ENCODE measurements at places on chromosomes 11 and 22.

DNA sequence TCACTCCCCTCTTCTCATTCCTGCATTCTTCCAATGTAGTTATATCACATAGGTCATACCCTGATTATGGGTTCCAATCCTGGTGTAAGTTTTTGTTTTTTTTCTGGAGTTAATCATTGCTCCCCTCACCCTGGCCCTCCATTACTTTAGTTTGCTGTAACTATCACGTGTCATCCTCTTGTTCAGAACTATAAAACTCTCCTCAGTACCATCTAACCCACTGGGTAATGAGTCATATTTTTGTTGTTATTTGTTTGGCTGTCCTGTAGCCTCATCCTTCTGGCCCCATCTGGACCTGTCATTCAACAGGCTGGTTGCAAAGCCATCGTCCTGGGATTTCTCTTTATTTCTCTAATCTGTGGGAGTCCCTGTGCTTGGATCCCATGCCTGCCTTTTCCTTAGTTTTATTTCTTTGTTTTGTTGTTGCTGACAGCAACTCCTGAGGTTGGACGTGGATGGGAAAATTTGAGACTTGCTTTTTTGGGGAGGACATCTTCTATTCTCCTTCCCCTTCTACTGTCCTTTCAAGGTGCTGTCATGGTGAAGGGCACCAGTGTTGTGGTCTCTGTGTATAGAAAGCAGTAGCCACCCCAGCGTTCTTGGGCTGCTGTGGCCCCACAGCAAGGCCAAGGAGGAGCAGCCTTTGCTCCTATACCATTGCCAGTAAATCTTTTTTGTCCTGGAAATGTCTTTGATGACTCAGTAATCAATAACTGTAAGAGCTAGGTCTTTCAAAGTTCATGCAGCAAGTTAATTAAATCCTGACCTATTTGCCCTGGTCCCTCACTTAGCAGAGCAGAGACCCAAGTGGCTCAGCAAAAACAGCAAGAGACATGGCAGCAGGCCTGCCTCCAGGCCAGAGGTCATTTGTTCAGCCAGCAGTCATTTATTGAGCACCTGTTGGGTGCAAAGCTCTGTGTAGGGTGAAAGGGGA lies 82.5 kb downstream of the C22orf31 start:
- no peak for DNase-seq

GRCh38 chr11:120652705-120653335 lies 141.3 kb downstream of the GRIK4 start:
- no peak for DNase-seq

- DNase-seq = no peak
Measured at GRCh38 chr11:21543901-21544300, 649.0 kb upstream of the ANO5 start.

DNA sequence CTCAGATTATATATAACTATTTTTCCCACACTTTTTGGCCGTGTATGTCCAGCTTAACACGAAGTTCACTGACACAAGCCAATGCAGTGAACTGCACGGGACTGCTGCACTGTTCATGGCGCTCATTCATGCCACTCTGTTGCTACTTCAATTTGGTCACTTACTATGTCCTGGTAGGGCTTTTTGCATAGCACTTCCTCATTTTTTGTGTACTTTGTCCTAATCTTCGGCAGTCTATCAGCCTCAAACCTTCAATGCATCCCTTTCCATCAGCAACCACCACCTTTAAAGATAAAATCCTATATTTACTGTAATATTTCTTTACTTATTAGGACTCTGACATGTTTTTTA lies 18.7 kb upstream of the ARHGAP32 start:
- no peak for DNase-seq

DNA sequence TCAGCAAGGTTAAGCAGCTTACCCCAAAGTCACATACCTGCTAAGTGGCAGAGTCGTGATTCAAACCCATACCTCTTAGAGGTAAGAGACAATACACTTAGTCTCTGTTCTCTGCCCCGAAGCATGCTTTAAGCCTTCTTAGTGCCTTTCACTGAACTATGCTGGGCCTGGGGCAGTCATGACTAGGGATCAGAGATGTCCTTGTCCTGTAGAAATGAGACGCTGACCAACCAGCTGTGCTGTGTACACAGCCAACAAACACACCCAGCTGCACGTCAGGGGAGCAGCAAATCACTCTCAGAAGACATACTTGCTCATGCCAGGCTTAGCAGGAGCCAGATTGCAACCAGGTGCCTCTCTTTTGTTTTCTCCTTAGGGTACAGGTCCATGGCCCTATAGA lies 255.7 kb downstream of the BUD13 start:
- DNase-seq = no peak

GRCh38 chr11:45041596-45041995 lies 90.9 kb upstream of the TP53I11 start:
- peak; percentile 30 for DNase-seq

GRCh38 chr22:32044913-32045312 lies 1.9 kb downstream of the SLC5A1 start:
- no peak for DNase-seq

- DNase-seq = no peak
Measured at GRCh38 chr22:27134315-27134701, 476.9 kb downstream of the MIAT start.

DNA sequence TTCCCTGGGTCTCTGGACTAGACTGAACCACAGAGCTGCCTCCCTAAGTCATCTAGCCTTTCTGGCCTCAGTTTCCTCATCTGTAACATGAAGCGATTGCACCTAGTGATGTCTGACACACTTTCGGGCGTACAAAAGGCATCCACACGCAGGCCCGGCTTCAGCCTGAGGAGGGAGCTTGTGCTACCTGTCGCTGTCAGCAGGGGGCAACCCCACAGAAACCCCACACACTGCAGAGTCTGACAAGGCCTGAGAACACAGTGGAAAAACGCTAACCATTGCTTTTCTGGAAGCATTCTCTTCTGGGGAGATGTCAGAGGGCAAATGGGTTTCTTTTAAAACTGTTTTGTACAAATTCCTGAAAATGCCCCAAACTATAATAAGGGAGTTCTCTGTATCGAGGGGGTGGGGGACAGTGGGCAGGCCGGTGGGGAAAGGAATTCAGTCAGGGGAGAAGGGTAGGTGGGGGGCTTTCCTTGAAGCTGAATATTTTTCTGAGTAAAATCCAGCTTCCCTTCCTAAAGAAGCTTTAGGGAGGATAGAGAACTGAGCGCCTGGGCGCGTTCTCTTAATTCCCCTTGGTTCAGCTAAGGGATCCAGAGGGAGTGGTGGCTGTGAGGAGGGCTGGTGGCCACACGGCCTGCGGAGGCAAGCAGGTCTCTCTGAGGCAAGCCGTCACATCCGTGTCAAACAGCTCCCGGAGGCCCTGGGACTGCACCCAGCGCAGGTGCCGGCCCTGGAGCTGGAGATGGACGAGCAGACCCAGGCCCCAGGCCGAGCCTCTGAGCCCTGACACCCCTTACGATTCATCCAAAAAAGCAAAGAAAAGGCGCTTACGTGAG lies 533 bp downstream of the ELF5 start:
- DNase-seq = peak; percentile 67
